GM12892 (cell line): ENCODE measurements at places on chromosomes 4 and X.

- no peak for DNase-seq
Observed at GRCh38 chr4:24928708-24929107, 15.9 kb upstream of the CCDC149 start.

- no peak for DNase-seq
Observed at GRCh38 chrX:108029928-108030711, 14.7 kb upstream of the VSIG1 start.

- no peak for DNase-seq
Observed at GRCh38 chr4:48472794-48473193, 10.3 kb upstream of the SLC10A4 start.

- no peak for DNase-seq
Observed at GRCh38 chr4:81257021-81257420, 42.0 kb upstream of the PRKG2 start.

DNA sequence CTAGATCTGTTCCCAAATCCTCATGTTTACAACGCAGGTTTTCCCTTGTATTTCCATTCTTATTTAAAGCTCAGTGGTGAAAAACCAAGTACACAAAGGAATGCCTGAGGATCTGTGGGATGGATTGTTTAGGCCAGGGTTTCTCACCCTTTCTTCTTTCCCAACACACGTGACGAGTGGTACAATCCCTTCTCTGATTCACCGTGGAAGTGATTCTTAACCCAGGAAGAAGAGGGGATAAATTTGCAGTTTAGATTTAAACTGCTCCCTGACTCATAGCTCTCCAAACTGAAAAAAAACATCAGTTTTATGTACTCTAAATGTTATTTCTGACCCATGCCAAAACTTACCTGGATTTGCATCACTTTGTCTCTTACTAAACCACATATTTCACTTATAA, 17.0 kb downstream of the PAQR3 start:
- DNase-seq = no peak
